ENCODE measurements at places on chromosomes 4 and X.

DNA sequence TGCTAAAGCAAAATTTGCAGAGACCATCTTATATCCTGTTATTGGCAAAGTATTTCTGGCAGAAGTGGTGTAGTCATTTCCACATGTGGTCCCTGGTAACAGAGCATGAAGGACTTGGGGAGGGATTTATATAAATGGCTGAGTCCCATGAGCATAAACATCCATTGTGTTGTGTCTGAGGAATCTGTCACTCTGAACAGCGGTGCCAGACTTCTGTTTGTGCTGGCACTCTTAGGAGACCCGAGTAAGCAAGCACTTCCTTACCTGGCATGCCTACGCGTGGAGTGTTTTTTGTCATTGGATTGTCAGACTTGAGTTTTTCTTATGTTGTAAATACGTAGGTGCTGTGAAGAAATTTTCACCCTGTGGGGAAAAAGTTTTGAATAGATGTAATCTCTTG is 285.9 kb downstream of the ARHGAP10 start:
- no peak for DNase-seq

DNA sequence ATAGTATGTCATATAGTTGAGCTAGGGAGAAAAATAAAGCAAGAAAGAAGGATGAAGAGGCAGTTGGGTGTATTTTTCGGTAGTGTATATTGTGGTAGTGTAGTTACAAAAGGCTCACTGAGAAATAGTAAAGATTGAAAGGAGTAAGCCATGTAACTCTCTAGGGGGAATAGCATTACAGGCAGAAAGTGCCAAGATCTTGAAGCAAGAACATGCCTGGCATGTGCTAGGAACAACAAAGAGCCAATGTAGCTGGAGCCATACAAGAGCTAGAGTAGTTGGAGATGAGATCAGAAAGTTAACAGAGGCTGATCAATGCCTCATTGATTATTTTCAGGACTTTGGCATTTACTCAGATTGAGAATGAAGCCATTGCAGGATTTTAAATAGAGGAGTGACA is 3.0 kb downstream of the ABCE1 start:
- no peak for DNase-seq

DNA sequence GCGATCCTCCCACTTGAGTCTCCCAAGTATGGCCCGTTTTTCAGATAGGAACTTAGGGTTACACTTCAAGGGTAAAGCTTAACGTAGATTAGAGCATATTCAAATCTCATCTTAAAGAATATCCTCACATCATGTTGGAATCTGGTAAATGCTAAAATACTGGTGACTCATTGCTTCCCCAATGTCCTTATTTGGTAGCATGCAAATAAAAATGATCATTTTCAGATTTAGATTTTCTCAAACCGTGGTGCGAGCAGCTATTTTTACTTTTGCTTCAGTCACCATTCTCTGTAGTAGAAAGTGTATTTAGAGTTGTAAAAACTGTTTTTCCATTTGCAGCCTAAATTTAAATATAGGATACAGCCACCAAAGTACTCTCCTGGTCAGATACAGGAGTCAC is 101.5 kb upstream of the MAML3 start:
- DNase-seq: no peak

DNA sequence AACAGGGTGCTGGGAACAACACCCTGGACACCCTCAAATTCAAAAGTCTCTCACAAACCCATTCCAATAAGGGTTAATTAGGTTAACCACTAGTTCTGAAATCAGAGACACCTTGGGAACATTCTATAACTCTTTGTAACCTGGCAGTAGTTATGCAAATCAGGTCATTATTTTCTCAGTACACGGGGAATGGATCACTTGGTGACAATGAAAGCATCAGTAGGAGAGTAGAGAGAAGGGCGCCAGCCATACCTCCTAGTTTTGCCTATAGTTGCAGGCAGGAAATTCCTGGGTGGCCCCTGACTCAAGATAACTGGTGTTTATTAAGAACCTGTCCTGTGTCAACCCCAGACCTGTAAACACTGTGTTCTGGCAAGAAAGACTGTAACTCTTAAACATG is 2.5 kb downstream of the CCDC110 start:
- DNase-seq: no peak

- peak; percentile 4 for DNase-seq
Measured at GRCh38 chrX:50100188-50100587, 100.6 kb downstream of the AKAP4 start.

GRCh38 chrX:110584083-110584482 is 211.5 kb downstream of the CHRDL1 start:
- no peak for DNase-seq

GRCh38 chrX:1904663-1905218 is 289.9 kb downstream of the ASMT start:
- no peak for DNase-seq

- DNase-seq: no peak
Measured at GRCh38 chrX:134929808-134930207, 61.0 kb upstream of the SMIM10 start.

GRCh38 chr4:104025251-104025650 is 305.5 kb upstream of the TACR3 start:
- DNase-seq: no peak

GRCh38 chr4:110609044-110609750 is 13.7 kb downstream of the PITX2 start:
- no peak for DNase-seq

DNA sequence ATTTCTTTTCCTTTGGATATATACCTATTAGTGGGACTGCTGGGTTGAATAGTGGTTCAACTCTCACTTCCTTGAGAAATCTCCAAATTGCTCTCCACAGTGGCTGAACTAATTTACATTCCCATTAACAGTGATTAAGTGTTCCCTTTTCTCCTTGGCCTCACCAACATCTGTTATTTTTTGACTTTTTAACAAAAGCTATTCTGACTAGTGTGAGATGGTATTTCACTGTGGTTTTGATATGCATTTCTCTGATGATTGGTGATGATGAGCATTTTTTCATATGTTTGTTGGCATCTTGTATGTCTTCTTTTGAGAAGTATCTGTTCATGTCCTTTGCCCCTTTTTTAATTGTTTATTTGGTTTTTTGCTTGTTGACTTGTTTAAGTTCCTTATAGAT is 413.0 kb downstream of the MAPK10 start:
- DNase-seq: no peak

GRCh38 chrX:73239242-73239641 is 24.6 kb upstream of the NAP1L2 start:
- no peak for DNase-seq

GRCh38 chr4:47551682-47552081 is 66.6 kb downstream of the ATP10D start:
- DNase-seq: no peak

DNA sequence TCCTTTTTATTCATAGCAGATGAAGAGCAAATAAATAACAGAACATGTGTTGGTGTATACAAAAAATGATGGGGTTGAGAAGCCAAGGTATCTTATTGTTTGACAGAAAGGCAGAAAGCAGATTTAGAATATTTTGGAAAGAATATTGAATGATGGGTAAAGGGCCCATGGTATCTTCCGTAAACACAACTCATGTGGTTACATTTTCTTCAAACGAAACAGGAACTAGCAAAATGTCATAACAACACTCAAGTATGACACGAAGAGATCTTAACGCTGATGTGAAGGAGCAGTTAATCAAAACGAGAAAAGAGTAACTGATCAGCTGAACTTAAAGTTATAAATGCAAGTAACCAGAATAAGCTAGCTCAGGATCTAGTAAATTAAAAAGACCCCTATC is 195.7 kb upstream of the GK2 start:
- no peak for DNase-seq

DNA sequence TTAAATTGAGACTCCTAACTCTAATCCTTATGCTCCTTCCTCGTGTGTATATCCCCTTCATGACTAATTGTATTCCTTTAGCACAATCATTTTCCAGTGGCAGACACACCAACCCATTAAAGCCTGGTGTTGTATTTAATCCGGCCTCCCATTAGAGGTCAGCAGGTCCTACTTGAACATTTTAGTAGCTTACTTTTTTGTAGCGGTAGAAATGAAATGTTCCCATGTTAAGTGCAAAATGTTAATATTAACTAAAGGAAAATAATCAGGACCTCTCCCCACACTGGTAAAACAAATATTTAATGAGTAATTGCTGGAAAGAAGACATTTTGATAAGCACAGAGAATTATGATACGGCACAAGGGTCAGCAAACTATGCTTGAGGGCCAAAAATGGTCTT is 3.4 kb downstream of the RAB33B start:
- no peak for DNase-seq

- no peak for DNase-seq
Measured at GRCh38 chrX:110561034-110561433, 202.4 kb downstream of the RTL9 start.

GRCh38 chr4:99696801-99697200 is 39.2 kb upstream of the C4orf54 start:
- no peak for DNase-seq

- no peak for DNase-seq
Measured at GRCh38 chr4:15151033-15151432, 148.8 kb downstream of the CPEB2 start.

DNA sequence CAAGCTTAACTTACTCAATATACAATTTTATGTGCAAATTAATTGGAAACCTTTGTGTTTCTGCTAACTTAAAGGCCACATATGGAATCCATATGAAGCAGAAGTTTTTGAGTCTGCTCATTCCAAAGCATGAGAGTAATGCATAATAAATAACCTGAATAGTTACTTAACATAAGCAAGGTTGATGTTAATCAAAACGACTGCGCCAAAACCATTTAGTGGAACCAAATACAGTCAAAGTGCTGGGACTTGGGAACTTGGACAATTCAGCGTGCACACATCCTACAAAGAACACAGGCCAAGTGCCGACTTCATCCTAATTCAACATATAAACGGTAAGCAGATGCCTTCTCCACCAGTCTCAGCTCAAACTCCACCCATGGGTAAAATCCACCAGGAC is 17.0 kb downstream of the TSPAN5 start:
- DNase-seq: no peak

DNA sequence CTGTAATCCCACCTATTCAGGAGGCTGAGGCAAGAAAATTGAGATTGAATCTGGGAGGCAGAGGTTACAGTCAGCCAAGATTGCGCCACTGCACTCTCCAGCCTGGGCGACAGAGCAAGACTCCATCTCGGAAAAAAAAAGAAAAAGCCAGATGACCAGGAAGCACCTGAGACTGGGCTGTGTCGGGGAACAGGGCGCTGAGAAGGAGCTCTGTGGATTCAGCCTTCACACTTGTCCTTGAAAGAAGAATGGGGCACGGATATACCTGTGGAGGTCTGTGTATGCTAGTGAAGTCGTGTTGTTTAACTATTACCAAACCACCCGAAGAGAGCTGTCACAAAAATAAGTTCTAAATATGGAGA is 39.3 kb upstream of the TADA2B start:
- DNase-seq: no peak

DNA sequence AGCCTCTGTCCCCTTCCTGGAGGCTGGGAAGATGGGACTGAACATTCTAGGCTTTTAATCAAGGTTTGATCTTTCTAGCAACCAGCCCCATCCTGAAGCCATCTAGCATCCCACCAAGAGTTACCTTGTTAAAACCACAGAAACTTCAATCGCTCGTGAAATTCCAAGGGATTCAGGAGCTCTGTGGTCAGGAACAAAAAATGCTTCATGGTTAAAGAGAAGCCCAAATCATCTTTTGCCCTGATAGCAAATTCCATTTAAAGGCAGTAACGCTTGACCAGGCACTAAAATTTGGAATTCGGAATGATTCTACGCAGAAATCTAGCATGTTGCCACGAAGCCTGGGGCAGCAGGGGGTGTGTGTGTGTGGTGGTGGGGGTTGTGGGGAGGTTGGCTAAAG is 47.8 kb downstream of the CASP6 start:
- no peak for DNase-seq

- no peak for DNase-seq
Measured at GRCh38 chr4:139815778-139816601, 150.4 kb downstream of the MGST2 start.

- DNase-seq: no peak
Measured at GRCh38 chr4:184513802-184514120, 39.4 kb upstream of the IRF2 start.

- DNase-seq: no peak
Measured at GRCh38 chrX:110509755-110510532, 151.3 kb downstream of the RTL9 start.

- no peak for DNase-seq
Measured at GRCh38 chr4:121464854-121465253, 84.0 kb upstream of the QRFPR start.

GRCh38 chr4:165439344-165439743 is 60.5 kb downstream of the CPE start:
- no peak for DNase-seq

Measured in GM20000 (cell line).